ENCODE measurements at places on chromosomes 5 and 9.

DNA sequence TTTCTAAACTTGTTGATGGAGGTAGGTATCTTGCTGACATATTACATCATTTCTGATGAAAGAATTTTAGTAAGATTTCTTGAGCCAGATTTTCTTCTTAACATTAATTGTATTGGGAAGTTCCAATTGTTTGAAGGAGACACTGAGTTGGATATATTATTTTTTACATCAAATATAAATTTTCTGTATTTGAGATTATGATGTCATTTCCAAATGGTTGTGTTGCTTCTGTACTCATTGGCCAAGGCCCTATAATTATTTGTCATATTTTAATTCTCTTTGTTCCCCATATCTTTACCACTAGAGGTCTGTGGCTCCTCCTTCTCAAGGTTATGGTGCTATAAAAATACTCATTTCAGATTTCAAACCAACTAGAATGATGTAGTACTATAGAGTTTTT lies 53.4 kb downstream of the ITGA1 start:
- no peak for DNase-seq

GRCh38 chr5:172496671-172497371 lies 42.5 kb upstream of the SH3PXD2B start:
- no peak for DNase-seq

GRCh38 chr5:40071870-40072269 lies 607.8 kb upstream of the PTGER4 start:
- no peak for DNase-seq

GRCh38 chr5:77010243-77010642 lies 20.0 kb upstream of the AGGF1 start:
- DNase-seq = no peak

GRCh38 chr9:132283165-132283564 lies 71.6 kb downstream of the SETX start:
- no peak for DNase-seq

DNA sequence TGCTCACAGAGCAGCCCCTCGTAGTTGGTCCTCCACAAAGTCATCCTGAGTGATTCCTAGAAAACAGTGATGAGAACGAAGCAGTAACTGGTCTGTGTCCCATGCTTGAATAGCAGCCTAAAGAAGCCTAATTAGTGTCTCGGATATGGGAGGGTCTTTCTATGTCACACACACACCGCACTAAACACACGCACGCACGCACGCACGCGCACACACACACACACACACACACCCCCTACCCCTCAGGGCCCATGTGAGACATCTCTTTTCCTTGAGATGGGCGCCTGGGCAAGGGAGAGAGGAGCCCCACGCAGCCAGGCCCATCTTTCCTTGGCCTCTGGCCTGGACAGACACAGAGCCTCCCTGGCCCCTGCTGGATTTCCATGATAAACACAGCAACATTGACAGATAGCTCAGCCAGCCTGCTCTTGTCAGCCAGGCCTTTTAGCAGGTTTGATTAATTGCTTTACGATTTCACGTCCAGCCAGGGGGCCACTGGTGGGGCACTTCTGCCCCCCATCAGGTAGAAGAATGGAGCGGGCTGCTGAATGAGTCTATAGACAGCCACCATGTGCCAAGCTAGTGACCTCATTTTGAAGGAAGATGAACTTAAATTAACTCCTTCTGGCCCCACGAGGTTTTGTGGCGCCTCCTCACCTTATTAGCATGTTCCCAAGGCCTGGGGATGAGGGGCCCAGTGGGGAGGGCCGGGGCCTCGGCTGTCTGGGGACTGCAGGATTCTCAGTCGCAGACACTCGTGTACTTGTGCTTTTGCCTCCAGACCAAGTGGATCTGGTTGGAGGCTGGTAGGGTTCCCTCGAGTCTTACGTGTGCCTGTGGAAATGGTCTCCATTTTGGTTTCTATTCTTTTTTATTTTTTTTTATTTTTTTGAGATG lies 36.2 kb upstream of the PRDM12 start:
- DNase-seq = no peak

DNA sequence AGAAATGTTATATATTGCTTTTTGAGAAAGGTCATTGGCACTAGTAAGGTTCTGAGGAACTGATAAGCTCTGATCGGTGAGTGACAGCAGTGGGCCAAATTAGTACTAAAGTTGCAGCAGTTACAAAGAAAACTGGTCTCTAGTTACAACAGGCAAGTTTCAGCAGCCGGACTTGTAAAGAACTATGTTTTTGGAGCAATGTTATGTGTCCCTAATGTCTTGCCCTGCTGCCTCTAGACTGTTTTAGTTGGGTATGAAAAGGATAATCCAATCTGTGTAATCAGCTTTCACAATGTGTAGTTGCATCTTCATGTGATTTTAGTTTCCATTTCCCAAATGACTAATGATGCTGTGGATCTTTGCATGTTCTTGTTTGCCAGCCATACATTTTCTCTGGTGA lies 113.5 kb downstream of the CAMK4 start:
- DNase-seq = no peak

- DNase-seq = no peak
Measured at GRCh38 chr5:151171529-151171928, 13.9 kb upstream of the ANXA6 start.

DNA sequence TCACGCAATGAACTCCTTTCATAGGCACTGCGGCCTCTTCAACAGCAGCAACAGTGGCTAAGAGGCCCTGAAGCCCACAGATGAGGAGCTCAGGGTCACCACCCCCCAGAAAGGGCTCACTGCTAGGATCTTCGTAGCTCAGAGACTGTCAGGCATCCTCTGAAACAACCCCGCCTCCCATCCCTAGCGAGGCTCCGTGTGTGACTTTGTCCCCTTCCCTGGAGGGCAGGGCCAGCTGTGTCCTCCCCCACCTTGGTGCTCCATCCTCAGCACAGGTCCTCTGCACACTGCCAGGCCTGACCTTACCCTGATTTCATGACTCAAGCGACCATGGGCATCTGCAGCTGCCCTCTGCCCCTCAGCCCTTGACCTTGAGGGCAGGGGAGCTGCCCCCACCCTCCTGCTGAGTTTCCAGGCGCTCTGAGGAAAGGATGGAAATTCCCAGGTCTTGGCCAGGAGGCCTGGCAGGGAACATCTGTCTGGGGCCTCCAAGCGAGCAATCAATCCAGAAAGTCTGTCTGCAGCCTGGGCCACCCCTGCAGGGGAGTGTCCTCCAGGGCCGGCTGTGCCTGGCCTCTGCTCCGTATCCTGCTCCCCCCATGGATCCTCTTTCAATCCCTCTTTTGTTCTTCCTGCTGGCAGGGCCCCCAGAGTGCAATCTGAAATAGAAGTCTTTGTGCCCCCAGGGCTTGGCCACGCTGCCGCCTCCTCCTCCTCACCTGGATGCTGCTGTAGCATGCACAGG lies 6.8 kb upstream of the IRX4 start:
- no peak for DNase-seq

GRCh38 chr9:37373621-37374020 lies 48.9 kb upstream of the GRHPR start:
- DNase-seq = no peak

GRCh38 chr9:91812191-91812590 lies 137.8 kb downstream of the ROR2 start:
- no peak for DNase-seq

- DNase-seq = no peak
Measured at GRCh38 chr5:132301344-132302271, 7.4 kb downstream of the SLC22A4 start.

GRCh38 chr9:97064176-97064575 lies 25.2 kb upstream of the CTSV start:
- no peak for DNase-seq

DNA sequence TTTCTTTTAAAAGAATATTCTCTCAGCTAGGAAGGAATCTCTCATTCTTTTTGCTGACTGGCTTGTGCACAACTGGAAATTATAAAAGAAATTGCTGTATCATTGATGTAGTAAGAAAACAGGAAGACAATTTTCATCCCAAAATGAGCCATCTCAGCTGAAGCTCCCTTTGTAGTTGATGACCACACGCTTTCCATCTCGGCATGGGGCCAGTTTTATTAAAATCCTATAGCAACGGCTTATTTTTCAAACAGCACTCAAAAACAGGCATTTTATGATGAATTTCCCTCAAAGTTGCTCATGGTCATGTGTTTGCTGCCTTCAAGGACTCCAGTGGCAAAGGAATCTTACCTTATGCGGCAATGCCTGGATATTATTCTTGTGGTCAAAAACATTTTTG lies 62.4 kb upstream of the GLIS3 start:
- DNase-seq = no peak

DNA sequence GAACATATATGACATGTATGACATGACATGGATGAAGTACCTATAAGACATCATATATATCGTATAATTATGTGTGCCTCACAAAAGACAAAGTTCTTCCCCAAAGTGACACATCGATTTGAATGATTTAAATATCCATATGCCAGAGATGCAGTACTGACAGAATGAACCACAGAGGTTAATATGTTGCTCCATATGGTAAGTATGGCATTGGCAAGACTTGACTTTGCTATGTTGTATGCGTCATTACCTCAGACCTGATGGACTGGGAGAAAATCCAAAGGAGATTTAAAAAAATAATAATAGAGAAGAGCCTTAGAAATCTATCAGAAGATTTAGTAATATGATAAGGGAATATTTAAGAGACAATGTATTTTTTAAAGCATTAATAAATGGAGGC lies 263.2 kb downstream of the PJA2 start:
- no peak for DNase-seq

GRCh38 chr5:154058055-154059038 lies 19.6 kb downstream of the MFAP3 start:
- DNase-seq = peak; percentile 91

GRCh38 chr5:32174011-32174870 lies at the start of gene GOLPH3:
GOLPH3 (minus strand) TSS chr5:32174319; CDS start chr5:32174034, 285 bp downstream.
- peak; percentile 75 for DNase-seq

DNA sequence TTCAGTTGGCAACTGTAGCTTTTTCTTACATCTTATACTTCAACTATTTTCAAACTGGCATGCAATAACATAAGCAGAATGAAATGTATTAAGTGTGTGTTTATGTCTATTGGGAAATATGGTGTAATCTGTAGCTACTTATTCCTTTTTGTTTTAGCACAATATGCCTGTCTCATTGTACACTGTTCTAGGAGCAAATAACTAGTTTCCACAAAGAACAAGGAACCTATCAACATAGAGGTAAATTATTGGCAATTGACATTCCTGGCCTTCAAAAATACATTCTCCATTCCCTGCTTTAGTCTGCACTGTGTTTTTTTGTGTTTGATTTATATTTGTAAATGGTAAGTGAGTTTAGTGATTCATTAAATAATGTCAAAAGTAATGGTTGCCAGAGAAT lies 75.7 kb downstream of the FBXL7 start:
- no peak for DNase-seq

GRCh38 chr5:127386557-127386956 lies 96.0 kb downstream of the MEGF10 start:
- DNase-seq = no peak

GRCh38 chr9:10104774-10105173 lies 508.0 kb downstream of the PTPRD start:
- no peak for DNase-seq

DNA sequence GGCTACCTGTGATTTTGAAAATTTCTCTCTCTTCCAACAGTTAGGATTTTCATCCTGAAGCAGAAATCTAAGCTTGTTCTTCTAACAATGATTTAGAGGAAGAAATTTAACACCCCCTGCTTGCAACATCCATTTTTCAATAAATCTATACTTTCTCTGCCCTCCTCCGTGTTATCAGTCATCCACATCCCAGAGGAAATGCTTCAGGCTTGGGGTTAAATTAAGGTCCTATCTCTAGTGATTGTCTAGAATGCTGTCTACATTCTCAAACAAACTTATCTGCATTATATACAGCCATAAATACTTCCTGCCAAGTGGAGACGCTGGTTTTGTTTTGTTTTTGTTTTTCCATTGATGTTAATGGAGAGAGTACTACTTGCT lies 371.0 kb downstream of the CSNK1G3 start:
- no peak for DNase-seq

- no peak for DNase-seq
Measured at GRCh38 chr9:106324053-106324585, 538.8 kb upstream of the ZNF462 start.

DNA sequence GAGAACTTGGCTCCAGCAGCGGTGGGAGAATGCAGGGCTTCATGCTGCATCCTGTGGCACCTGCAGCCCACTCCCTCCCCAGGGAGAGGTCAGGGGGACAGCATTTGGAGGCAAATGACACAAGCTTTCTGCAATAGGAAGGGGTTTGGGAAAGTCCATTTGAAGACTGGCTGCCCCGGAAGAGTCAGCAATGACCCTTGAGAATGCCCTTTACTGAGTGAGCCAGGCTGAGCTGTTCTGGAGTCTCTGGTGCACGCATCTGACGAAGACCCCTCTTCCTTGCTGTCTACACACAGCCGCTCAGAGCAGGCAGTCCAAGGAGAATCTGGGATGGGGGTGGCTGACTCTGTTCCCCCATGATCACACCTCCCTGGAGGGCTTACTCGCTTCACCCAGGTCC lies 5.5 kb upstream of the NXNL2 start:
- no peak for DNase-seq

DNA sequence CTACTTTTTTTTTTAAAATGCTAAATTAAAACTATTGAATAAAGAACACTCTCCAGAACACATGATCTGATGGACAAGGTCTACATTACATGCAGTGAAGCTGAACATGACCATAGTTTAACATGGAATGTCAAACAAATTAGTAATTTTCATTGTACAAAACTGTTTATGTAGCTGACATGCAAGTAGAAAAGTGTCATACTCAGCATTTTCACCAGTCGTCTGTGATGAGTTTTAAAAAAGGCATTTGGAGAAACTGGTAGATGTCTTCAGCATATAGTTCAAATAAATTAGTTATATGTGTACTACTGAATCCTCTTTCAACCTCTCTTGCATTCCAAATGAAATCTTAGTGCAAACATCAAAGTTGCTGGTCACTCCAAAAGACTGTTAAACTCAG lies 301.9 kb downstream of the FER start:
- DNase-seq = no peak

DNA sequence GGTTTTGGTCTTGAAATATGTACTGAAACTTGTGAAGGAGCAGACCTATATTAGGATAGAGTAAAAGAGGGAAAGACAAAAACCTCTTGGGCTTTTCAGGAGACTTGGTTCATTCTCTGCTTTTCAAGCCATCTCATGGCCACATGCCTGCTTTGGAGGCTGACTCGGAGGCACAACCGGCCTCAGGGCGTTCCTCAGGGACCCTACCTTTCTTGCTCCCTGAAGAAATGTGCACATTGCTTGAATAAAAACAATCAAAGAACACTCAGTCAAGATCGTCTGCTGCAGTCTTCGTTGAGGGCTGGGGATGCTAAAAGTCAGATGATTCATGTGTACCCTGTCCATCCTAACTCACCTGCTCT lies 994 bp downstream of the IRGM start:
- DNase-seq = no peak

GRCh38 chr9:31321686-31322085 lies 1062.8 kb upstream of the ACO1 start:
- DNase-seq = no peak

GRCh38 chr5:142065273-142065672 lies 43.3 kb upstream of the NDFIP1 start:
- DNase-seq = no peak

GRCh38 chr5:134552301-134552700 lies 26.8 kb downstream of the JADE2 start:
- no peak for DNase-seq
